Motor neuron (in vitro differentiated cells): ENCODE measurements at places on chromosomes 5 and 9.

- ATAC-seq: no peak
Measured at GRCh38 chr5:29899583-29899982, 1293.9 kb upstream of the CDH6 start.

DNA sequence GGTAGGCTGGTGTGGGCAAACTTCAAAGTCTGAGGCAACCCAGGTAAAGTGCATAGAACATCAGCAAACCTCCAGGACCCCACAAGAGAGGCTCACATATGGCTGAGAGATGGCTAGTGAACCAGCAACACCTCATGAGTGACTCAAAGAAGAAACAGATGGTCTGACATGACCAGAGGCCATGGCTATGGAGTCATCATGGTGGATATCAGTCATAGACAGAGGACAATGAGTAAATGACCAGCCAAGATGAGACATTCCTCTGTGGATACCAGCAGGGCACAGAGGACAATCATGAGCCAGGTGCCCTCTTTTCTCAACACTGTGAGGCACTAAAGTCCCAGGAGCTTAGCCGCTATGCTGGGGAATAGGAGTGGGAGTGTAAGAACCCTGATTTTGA lies 180.8 kb downstream of the RASEF start:
- no peak for ATAC-seq

DNA sequence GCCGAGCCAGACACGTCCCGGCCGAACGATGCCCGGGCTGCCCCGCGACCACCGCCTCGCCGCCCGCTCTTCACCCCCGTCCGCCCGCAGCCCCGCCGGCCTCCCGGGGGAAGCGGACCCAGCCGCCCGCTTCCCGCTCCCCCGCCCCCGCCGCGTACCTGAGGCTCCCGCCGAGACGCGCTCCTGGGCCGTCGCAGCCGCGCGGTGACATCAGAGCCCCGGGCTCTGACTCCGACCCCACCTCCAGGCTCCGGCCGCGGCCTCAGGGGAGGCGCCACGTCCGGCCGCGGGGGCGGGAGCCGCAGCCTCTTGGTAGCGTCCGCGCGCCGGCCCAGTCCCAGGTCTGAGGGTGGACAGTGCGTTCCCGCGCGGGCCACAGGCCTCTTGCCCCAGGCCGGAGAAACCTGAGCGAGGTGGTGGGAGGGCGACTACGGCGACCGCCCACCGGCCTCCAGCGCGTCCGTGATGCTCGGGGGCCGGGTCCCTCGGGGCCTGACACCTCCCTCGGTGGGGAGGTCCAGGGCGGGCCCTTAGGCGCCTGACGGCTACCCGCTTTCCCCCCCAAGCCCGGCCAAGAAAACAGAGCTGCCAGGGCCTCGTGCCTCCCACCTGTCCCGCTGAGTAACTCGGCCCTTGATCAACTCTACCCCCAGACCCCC lies at the start of gene SHROOM1:
SHROOM1 (minus strand) TSS at position 212 of the 659 bp plus-strand sequence. CDS start 4,507 bp downstream, outside the sequence.
- peak; percentile 64 for ATAC-seq

- no peak for ATAC-seq
Measured at GRCh38 chr9:112446080-112446479, 40.5 kb upstream of the KIAA1958 start.

DNA sequence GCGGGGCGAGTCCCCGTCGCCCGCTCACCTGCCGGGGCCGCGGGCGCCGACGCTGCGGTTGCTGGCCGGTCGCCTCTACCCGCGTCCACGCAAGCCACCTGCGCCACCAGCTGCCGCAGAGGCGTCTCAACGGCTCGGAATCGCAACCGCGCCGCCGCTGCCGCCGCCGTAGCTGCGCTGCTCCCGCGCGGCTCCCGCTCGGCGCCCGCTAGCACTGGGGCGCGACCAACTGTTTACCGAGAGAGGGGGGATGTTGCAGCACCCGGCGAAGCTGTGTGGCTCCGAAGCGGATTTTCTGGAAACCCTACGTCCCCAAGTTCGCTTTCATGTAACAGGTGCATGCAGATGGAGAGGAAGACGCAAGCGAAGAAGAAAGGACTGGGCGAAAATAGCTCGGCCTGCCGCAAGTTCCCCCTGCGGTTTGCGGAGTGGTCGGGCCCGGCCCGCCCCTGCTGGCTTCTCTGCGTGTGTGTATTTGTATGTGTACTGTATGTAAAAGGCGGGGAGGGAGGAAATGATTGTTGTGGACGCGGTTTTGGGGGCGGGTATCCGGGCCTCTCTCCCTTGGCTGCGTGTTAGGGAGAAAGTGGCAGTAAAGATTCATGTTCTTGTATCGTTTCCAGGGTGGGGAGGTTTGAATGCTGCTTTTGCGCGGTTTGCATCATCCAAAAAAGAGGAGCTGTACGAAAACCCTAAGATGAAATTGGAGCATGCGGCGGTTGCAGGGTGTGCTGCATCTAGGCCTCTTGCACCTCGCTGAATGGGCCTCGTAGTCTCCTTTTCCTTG lies at the start of gene PSIP1:
PSIP1 (minus strand) TSS at position 182 of the 787 bp plus-strand sequence. CDS start 782 bp downstream, outside the sequence.
- ATAC-seq: peak; percentile 87

DNA sequence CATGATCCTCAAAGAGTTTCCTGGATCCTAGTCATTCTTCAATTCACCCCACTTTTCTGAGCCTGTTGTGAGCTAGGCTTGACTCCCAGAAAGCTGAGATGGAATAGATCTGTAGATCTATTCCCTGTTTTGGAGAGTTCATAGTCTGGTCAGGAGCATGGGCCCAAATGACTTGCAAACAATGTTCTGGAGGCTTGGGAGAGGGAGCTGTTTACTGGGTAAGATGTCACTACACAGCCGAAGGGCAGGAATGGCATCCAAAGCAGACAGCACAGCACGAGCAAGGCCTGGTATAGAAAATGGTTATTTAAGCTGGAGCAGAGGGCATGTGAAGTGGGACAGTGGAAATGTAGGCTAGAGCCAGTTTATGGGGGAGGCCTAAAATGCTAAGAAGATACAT lies 152.5 kb upstream of the ALDH1B1 start:
- ATAC-seq: no peak

DNA sequence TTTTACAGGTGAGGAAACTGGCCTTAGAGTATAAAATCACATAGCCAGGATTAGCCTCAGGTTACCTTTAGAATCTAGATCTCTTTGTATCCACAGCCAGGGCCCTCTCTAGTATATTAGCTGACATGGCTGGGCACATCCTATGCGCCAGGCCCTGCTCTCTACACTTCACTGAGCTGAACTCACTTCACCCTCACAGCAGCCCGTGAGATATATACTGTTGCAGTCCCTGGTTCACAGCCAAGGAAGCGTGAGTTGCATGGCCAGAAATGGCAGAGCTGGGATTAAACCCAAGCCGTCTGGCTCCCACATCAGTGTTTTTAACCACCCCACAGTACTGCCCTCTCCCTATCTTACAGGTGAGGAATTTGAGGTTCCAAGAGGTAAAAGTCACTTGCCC lies 58.4 kb downstream of the DAB2IP start:
- ATAC-seq: no peak
